Stimulated activated CD4-positive, alpha-beta T cell treated with anti-CD3 and anti-CD28 coated beads, Interleukin-2, amount 100 ng/mL, for 48 hours (primary cell): ENCODE measurements at places on chromosomes 7 and 10.

DNA sequence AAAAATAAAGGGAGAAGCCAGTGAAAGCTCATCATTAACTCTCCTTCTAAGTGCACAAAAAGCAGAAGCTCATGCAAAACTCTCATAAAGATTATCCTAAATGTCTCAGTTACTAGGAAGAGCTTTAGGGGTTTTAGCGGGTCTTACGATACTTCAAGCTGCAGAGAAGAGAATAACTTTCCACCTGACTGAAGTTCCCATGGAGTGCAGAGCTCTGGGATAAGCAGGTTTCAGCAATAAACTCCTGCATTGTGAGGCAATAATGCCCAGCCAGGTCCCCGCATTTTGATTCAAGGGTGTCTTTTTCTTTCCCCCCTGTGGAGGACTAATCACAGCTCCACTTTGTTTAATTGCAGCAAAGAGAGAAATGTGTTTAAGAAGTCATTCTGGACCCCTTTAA, 241.9 kb upstream of the SP8 start:
- no peak for DNase-seq

- DNase-seq: no peak
These were observed 14.5 kb upstream of the GPR146 start for GRCh38 chr7:1029637-1030443.

GRCh38 chr7:70734411-70734810, 397.5 kb upstream of the GALNT17 start:
- no peak for DNase-seq

- no peak for DNase-seq
These were observed 8.3 kb upstream of the SMKR1 start for GRCh38 chr7:129494041-129494440.

DNA sequence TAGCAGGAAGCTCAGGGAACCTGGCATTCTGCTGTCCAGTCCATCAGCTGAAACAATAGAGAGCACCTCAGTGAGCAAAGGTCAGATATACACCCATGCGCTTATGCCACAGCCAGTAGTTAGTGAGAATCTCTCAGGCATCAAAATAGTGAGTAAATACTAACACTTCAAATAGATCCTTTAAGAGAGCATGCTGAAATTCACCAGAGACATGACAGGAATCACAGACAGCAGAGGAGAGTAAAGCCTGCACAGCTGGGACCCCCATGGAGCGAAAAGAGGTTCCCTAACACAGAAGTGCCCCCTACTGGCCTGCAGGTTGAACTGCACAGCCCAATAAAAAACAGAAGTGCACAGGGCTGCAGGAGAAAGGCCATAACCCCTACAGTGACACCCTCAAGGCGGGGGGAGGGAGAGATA, 57.6 kb upstream of the ANTXRL start:
- peak; percentile 25 for DNase-seq

DNA sequence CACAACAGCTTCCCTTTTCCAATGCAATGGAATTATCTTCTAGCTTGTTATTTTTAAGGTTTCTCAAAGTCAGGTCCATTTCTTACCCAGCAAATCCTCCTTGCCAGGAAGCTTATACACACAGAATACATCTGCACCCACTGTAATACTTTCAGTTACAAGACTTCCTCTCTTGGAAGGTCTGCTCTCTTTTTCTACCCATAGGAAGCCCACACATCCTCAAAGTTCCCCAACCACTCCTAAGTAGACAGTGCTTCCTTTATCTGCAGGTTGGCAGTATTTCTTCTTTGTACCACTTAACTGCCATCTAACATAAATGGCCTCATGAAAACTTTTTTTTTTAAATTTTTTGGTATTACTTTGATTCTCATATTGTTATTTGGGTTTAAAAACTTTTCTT, 155.6 kb downstream of the TAX1BP1 start:
- no peak for DNase-seq

GRCh38 chr10:113752553-113752952, 1.1 kb downstream of the PLEKHS1 start:
- no peak for DNase-seq

GRCh38 chr10:89609833-89610346, 35.2 kb downstream of the PANK1 start:
- no peak for DNase-seq

- no peak for DNase-seq
These were observed 109.4 kb upstream of the PDE1C start for GRCh38 chr7:32179567-32179966.

GRCh38 chr10:103739039-103739764, 116.2 kb downstream of the SH3PXD2A start:
- no peak for DNase-seq

DNA sequence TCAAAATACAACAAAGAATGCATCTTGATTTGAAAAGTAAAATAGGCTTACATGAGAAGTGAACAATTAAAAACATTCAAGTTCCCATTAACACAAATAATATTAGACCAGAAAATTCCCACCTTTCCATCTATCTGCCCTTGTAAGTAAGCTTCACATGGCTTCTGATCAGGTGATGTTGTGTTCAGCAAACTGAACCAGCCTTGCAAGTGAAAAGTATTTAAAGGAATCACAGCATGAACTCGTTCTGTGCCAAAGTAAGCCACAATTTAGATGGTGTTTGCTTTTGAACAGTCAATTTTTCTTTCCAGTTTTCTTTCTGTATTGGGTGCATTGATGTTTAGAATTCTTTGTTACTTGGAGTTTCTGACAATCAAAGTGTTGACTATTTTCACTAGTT, 347.9 kb downstream of the TNS3 start:
- DNase-seq: no peak

DNA sequence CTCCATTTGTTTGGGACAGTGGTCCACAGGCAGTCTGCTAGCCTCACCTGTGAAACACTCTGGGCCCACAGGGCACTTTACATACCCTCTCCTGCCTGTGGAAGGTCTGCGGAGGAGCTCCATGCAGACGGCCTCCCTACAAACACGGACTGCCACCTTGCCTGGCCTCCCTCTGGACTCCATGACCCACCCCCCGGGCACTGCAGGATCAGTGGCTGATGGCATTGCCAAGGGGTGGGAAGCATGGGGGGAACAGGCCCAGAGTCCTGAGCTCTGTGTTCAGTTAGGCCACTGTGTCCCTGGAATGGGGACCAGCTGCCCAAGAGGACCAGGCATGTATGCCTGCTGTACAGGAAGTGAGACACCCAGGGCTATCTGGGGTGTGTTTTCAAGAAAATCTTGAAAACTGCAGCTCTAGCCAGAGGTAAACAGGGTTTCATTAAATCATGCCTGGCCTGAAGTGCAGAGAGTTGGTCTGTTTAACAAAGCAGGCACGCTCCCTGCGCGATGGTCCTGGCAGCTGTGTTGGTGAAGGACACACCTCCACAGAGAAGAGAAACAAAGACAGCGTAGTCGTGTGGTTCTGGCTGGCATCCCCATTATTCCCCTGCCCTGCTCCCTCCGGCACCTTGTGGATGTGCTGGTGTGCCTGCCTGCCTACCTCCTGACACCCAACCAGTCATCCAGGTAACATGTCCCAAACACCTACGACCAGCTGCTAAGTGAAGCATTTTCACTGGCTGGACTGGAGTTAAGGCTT, 470.8 kb upstream of the ZMIZ1 start:
- DNase-seq: no peak

- DNase-seq: no peak
These were observed 13.9 kb downstream of the CTTNBP2 start for GRCh38 chr7:117859246-117859812.

DNA sequence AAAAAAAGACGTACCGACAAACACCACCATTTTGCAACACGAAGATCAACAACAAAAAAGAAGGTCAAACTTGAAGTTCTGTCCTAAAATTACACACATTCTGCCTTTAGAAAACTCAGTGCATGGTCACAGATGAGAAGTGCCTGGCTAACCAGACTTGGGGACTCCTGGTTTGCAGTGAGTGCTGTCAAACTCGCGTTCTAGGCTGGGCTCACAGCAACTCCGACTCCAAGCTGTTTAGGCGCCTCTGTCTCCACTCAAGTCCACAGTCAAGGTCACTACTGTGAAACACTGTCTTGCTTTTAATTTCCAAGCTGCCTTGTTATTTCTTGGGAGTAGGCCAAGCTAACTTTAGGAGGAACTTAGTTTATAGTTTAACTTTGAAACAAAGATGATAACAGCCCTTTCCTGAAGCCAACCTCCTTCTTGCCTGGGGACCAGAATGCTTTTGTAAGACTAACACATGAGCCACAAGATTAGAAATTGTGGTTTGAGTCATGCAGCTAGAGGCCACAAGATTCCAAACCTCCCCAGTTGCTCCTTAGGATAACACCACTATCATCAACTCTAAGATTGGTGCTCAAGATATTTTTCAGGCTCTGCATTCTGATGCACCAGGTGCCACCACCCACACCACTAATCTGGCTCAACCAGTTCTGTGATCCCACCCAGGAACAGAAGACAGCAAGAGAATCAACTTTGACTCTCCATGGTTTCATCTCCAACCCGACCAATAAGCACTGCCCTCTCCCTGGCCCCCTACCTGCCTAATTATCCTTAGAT, 1.1 kb upstream of the DNAAF5 start:
- no peak for DNase-seq

GRCh38 chr10:7048061-7048460, 362.8 kb downstream of the SFMBT2 start:
- DNase-seq: no peak

GRCh38 chr7:148204639-148205304, 385.8 kb upstream of the C7orf33 start:
- no peak for DNase-seq

- no peak for DNase-seq
These were observed 1126.3 kb downstream of the SORCS1 start for GRCh38 chr10:106038246-106038645.

DNA sequence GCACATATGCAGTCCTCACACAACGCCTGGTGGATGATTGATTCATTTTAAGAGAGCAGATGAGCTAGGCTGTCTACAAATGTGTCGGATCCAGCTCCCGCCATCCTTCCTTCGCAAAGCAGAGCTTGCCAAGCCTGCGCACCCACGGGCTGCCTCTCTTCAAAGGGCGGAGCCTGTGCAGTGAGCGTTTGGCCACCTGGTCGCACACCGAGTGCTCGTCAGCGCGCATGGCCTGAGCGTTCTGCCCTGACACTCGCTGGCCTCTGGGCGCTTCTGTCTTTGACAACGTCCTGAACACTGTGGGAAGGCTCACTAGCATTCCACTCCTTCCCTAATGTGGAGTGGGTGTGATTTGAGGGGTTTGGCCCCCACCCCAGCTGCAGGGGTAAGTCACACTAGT, 47.1 kb upstream of the TMEM72 start:
- DNase-seq: no peak

DNA sequence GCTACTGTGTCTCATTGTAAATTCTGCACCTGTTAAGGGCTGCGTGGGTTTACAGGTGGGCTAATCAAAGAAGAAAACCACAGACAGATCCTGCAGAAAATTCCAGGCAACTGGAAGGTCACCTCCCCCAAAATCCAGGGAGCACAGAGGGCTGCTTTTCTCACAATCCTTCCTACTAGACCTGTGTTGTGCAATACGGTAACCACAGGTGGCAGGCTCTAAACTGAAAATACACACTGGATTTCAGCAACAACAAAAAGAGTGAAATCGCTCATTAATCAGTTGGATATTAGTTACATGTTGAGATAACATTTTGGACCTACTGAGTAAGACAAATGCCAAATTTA, 83.2 kb downstream of the SLC16A9 start:
- DNase-seq: no peak

DNA sequence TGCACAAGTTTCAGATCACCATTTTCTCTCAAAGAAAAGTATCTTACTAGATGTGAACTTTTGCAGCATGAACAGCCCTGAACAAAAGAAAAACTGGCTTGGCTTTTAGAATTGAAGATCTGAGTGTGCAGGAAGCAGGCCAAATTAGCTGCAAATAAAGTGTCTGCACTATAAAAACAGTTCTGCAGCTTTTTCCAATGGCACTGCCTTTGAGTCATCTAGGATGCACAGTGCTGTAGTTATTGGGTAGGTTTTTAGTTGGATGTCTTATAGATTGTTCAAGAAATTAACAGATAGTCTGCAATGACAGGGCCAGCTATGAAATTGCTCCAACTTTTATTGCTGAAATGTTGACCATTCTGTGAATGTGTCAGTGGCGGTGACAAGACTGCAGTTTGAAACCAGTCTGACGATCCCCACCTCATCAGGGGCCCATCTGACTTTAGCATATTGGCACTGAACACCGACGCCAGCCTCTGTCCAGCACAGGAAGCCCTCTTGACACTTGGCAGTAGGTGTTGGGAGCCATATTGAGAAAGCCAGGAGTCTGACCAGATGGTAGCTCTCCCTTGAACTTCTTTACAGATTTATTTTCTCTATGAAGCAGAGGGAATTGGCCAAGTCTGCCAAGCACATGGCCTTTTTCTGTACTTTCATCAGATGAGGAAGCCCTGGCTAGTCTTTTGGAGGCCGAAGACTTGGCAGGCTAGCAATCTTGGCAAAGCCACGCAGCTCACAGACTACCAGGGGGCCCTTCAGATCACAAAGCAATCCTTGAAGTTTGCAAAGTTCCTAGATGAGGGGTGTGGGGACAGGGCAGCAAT, 490.6 kb downstream of the NEBL start:
- no peak for DNase-seq

DNA sequence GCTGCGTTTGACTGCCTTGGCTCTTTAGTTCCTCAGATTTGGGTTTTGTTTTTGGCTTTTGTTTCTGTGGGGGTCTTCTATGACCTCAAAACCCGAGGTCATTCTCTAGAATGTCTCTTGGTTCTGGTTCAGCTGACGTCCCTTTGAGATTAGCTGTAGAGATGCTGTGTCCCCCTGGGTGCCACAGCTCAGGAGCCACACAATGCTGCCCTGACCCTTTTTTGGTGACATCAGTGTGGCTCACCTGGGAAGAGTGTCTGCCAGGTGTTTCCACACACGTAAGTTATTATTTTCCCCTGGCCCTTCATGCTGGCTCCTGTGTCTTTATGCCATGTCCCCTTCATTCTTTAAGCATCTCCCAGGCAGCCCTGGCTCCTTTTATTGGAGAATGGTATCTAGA, 89.8 kb upstream of the DDC start:
- DNase-seq: no peak

- DNase-seq: no peak
These were observed 52.6 kb downstream of the TRRAP start for GRCh38 chr7:98930921-98931320.
